ENCODE measurements at places on chromosomes 6 and 20. TPM values are rescaled to one million over a fixed set of nuclear protein-coding genes. Genes with fewer than 3 reads are reported as not detected.

DNA sequence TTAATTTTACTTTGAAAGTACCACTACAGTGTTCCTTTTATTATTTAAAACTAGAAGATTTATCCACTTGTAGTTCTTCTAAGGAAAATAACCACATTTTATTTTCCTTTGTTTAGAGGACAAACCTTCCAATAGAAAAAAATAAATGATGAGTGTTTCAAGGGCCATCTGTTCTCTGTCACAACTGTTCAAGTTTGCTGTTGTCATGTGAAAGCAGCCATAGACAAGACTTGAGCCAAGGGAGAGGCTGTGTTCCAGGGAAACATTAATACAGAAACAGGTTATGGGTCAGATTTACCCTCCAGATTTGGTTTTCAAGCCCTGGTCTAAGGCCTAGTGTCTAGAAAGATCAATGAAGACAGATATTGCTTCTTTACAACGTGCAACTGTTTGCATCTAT, 463.6 kb downstream of the C6orf118 start:
- no peak for DNase-seq

GABRR1 gene
- not detected for polyA plus RNA-seq

DNA sequence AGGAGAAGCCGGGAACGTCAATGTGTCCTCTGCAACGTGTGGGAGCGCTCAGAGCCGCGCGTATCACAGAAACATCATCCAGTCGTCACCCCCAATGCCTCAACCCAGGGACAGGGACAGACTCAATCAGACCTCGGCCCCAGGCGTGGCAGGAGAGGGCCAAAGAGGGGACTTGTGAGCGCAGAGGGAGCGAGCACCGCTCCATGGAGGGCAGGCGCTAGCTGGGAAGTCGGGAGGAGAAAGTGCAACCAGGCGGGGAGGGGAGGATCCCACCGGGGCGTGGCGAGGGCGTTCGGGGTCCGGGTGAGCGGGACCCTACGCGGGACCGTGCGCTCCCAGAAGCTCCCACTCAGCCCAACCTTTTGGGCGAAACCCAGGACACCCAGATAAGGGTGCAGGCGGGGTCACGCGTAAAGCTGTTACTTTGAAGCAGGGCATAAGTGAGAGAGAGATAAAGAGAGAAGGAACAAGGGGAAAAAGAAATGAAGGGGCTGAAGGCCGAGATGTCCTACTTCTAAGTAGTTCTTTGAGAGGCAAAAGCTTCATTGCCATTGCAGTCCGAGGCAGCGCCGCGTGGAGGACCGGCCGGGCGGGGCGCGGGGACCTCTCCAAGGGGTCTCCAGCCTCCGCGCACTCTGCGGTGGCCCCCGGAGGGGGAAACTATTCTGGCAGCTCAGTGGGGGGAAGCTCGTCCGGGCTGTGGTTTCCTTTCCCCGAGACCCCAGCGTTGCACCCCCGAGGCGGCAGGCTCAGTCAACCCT, 862 bp upstream of the SOBP start:
- peak; percentile 73 for DNase-seq

HLA-DQA1 gene
- polyA plus RNA-seq, result 6.5 TPM

- DNase-seq, result no peak
Measured at GRCh38 chr6:129100164-129100563, 217.2 kb downstream of the LAMA2 start.

PDYN gene
- polyA plus RNA-seq, result not detected
